ENCODE measurements at places on chromosomes 1 and 21.

DNA sequence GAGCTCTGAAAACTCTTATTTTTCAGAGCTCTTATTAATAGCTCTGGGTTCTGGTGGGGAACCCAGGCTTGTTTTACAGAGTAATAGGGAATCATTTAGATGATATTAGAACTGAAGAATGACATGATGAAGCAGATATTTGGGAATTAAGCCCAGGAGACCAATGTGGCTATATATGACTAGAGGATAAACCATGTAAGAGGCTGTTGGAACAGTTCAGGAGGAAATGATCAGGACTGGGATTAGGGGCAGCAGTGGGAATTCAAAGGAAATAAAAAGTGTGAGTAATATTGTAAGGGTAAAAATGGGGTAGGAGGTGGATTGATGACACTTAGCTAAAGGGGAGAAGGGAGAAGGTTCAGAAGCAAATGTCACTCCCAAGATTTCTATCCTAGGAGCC, 58.6 kb downstream of the GIPC2 start:
- no peak for DNase-seq

DNA sequence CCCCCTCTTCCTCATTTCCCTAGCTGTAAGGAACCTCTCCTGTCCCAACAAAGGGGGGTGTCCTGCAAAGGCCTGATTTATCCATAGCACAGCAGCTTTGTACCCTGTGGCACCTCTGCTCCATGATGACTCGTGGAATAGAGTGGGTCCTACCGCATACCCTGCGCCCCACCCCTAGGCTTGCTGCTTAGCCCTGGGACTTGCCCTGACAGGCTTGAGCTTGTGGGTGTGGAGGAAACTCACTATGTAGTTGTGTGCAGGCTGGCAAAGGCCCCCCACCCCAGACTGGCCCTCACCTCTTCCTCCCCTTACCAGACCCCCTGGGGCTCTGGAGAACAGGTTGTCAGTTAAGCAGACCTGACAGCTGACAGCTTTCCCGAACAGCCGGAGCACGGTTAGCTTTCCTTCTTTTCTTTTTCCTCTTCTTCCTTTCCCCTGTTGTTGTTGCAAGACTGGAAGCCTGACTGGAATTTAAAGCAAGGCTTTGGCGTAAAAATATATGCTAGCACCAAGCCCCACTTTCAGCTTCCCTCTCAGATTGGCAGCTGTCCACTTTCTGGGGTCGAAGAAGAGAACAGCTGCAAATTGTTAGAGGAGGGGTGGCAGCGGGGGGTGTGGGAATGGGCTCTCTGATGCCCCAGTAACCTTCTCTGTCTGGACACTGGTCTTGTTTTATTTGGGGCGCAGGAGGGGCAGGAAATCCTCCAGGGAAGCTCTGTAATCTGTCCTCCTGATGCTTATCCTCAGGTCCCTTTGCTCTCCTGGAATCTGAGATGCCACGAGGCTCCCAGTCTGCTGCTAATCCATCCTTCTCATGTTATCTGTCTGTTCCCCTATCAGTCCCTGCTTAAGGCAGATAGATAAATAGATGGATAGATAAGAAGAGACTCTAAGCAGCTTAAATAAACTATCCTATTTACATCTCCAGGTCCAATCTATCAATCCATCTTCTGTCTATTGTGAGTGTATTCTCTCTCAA, 134.6 kb downstream of the BRINP2 start:
- DNase-seq, result peak; percentile 70

DNA sequence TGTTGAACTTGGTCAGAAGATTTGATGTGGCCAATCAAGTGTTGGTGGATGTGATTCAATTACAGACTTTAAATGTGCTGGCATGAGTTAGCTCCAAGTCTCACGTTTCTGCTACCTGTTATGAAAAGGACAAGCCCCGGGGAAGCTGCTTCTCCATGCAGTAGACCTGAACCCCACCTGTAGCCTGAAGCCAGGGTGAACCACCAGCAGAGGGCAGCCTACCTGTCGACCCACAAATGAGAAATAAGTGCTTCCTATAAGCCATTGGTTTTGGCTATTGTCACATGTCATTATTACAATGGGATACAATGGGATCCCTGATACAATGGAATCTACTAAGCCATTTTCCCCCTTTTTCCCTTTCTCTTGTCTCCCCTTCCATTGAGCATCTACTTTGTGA, 230.2 kb downstream of the PRDM2 start:
- DNase-seq, result no peak

GRCh38 chr1:18182398-18183160, 75.0 kb downstream of the IGSF21 start:
- no peak for DNase-seq

- no peak for DNase-seq
Observed at GRCh38 chr1:89759036-89759435, 61.8 kb upstream of the LRRC8D start.

GRCh38 chr21:44817914-44818639, at the start of gene SUMO3:
Gene SUMO3 (minus strand): TSS chr21:44818062. CDS start chr21:44817968, 94 bp downstream.
- DNase-seq, result peak; percentile 91

GRCh38 chr1:19287436-19288185, 959 bp downstream of the AKR7A3 start:
- DNase-seq, result no peak
